ENCODE measurements at places on chromosomes 2 and 18. TPM values are rescaled to one million over a fixed set of nuclear protein-coding genes. Genes with fewer than 3 reads are reported as not detected.

The TXNL1 gene
- total RNA-seq = 55.5 TPM

GRCh38 chr2:71713581-71714580 is 260.5 kb downstream of the DYSF start:
- DNase-seq = no peak

- DNase-seq = no peak
Measured at GRCh38 chr2:71894261-71894660, 253.4 kb downstream of the CYP26B1 start.

GRCh38 chr2:30860726-30861125 is 53.5 kb upstream of the CAPN13 start:
- DNase-seq = no peak

DNA sequence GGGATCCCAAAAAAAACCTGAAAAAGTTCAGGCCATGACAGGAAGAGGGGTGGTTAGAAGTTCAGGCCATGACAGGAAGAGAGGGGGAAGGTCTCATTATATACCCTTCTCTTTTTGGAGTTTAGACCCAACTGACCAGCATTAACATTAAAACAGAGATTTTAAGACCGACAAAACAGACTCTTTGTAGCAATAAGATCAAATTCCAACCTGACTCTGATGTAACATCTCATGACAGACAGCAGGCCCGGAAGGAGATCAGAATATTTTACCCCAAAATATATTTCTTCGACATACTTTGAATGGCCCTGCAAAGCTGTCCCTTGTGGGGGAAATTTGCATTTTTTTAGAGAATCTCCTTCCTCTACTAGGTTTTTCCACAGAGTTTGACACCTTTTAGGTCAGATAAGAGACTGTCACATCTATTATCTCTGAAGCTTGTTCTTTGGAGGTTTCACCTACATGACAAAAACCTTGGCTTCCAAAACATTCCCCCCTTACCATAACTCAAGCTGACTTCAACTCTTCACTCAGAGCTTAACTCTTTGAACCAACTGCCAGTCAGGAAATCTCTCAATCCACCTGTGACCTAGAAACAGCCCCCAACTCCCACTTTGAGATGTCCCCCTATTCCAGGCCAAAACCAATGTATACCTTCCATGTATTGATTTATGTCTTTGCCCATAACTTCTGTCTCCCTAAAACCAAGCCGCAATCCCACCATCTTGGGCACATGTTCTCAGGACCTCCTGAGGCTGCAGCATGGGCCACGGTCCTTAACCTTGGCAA is 51.0 kb upstream of the B3GNT2 start:
- no peak for DNase-seq

DNA sequence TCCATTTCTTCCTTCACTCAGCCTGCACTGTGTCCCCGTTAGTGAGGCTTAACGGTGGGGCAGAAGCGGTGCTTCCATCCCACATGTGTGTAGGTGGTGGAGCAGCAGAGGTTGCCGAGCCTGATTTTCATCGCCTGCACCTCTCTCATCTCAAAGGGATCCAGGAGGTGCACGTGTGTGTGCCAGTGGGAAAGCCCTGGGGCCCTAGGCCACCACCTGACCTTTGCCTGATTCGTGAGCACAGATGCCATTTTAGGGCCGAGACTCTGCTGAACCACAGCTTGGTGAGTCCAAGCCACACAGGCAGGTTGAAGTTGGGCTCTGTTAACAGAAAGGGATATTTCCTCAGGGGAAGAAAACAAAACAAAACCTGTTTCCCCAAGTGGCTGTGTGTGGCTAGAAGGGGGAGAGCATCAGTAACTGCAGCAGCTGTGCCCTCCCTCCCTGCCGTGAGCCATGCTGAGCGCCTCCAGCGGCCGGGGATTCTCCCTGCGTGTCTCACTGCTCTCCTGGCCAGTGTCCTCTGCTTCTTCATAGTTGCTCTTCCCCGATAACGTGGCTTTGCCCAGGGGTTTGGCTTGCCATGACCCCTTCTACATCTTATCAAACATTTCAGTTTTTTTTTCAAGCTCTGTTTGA is 81.5 kb downstream of the MAPRE2 start:
- no peak for DNase-seq

DNA sequence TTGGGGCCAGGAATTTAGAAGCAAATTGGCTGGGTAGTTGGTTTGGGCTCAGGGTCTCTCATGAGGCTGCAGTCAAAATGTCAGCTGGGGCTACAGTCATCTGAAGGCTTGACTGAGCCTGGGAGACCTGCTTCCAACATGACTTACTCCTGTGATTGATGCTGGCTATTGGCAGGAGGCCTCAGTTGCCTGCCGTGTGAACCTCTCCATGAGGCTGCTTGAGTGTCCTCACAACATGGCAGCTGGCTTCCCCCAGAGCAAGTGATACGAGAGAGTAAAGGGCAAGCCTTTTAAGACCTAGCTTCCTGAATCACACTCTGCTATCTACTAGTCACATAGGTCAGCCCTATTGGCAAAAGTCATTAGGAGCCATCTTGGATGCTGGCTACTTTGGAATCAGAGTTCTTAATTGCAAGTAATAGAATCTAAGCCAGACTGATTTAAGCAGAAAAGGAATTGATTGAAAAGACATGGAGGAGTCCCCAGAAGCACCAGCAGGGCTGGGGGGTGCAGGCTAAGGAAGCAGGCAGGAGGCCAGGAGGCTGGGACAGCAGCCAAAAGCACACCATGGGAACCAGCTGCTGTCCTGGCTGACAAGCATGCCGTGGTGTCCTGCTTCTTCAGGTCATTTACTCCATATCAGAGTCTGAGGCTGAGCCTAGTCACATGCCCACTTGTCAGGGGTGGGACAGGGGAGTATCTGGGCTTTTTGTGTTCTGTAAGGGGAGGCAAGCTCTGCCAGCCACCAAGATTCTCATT is 7.8 kb upstream of the GIGYF2 start:
- DNase-seq = peak; percentile 31
